Fibroblast of villous mesenchyme (primary cell): ENCODE measurements at places on chromosomes 12 and 14. TPM values are rescaled to one million over a fixed set of nuclear protein-coding genes. Genes with fewer than 3 reads are reported as not detected.

The MSI1 gene
- total RNA-seq, result not detected in 2 replicates

The SLC5A8 gene
- total RNA-seq, result not detected in 2 replicates

The NANOG gene
- total RNA-seq, result not detected in 2 replicates

The ASB2 gene
- 0.86 and 1.9 TPM in 2 replicates for total RNA-seq

The TAS2R20 gene
- total RNA-seq, result 5.2 and 5.5 TPM in 2 replicates

The KRT75 gene
- not detected in 2 replicates for total RNA-seq

The FAM222A gene
- 0.32 and 0.43 TPM in 2 replicates for total RNA-seq

The NINJ2 gene
- total RNA-seq, result 0.32 and 0.43 TPM in 2 replicates

The SLC25A47 gene
- total RNA-seq, result not detected in 2 replicates

The WNT1 gene
- not detected in 2 replicates for total RNA-seq

DNA sequence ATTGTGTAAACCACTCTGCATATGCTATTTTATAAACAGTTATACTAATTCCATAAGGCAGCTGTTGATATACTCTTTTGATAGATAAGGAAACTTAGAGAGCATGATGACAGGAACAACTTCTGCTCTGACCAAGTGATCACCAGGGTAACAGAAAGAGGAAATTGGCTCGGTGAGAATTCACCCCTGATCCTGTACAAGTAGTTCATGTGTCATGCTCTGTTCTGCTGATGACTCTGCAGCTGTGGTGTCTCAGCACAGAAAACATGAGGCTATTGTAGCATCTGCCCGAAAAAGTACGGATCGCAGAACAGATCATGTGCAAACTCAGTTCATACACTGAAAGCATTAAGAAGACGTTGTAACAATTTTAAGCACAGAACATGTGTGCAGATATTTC lies 345.0 kb downstream of the LRIG3 start:
- DNase-seq, result peak; percentile 77

GRCh38 chr12:49548822-49549648 lies 10.2 kb downstream of the KCNH3 start:
- DNase-seq, result peak; percentile 17

DNA sequence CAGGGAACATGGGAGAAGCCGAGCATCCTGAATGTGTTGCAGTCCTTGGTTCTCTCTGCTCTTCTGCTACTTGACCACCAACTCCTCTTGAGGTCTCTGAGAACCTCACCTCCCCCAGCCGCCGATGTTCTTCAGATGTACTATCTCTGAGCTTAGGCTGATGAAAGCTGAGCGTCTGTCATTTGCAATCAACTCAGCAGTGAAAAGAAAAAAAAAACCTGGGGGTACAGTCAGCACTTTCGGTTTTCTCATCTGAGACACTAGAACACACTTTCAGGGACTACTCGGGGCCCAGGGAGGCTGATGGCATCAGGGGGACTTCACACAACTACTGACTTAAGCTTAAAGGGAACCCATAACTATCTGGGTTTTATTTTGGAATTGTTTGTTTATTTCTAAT lies 9.6 kb upstream of the FLVCR2 start:
- DNase-seq, result no peak

GRCh38 chr14:30855345-30856037 lies 18.9 kb upstream of the COCH start:
- DNase-seq, result no peak

DNA sequence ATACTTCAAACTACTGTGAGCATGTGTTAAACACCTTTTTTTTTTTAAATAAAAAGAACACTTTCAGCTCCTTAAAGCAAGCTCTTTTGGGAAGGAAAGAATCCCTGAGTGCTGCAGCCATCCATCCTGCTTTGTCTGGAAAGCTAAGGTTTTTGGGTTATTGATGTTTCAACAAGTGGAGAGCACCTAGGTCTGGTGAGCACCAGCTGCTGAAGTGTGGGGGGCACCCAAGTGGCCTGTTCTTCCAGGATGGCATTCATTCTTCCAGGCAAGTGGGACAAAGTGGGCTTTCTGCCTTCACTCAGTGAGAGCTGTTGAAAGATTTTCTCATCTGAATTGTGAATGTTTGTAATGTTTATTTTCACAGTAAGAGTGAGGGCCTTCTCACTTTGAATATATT lies 49.9 kb downstream of the BORCS5 start:
- no peak for DNase-seq

- no peak for DNase-seq
These were observed 223.7 kb downstream of the ZFP36L1 start for GRCh38 chr14:68568907-68569897.

- no peak for DNase-seq
These were observed 32.0 kb downstream of the ERH start for GRCh38 chr14:69366069-69366468.

GRCh38 chr12:81778719-81779118 lies 19.6 kb upstream of the PPFIA2 start:
- DNase-seq, result no peak

- DNase-seq, result no peak
These were observed 114.7 kb downstream of the ANKS1B start for GRCh38 chr12:99870085-99870484.

- peak; percentile 70 for DNase-seq
These were observed 43.1 kb downstream of the HMGA2 start for GRCh38 chr12:65867394-65867793.

- peak; percentile 65 for DNase-seq
These were observed 195.7 kb downstream of the FBXL14 start for GRCh38 chr12:1398673-1399072.

DNA sequence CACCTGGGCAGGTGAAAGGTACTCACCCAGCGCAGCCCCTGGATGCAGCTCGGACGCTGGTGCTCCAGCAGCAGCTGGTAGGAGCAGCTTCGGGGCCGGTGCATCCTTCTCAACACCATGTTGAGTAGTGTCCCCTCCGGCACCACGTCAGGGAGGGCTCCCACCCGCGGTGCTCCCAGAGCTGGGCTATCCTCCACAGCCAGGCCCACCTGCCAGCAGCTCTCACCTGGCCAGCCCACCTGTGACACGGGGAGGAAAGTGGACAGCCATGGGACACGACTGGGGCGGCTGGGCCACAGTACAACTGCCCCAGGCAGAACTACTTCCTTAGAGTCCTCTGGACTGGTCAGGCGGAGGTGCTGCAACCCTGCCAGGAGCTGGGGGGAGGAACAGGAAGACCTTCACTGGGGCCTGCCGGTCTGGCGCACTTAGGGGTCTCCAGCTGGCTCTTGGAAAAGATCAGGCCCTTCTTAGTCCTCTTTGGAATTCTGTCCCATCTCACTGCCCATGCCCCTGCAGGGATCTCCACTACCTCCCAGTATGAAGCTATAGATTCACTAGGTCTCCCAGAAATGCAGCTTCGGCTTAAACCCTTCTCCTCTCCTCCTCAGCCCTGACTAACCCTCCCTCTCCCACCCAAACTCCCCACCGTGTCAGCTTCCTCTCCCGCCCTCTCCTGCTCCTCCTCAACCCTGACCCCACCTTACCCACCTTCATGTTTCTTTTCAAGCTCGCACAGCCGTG lies 668 bp downstream of the RAPGEF3 start:
- no peak for DNase-seq

DNA sequence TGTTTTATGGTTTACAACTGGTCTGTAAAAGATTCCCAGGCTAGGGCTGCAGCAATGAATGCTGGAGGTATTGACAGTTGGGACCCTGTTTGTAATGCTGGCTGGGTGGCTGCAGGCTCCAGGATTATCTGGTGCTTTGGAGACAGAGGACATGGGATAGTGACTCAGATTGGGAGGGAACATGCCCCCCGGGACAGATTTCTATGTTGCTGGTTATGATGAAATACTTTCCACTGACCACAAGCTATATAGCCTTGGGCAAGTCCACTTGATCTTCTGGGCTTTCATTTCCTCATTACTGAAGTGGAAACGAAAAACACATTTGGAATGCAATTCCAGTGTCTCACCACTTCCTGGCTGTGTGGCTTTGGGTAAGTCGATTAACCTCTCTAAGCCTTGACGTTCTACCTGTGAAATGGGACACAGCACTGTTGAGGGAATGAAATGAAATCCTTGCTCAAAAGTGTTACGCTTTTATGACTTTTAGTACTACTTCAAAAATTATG lies 6.3 kb upstream of the TPCN1 start:
- DNase-seq, result peak; percentile 99

DNA sequence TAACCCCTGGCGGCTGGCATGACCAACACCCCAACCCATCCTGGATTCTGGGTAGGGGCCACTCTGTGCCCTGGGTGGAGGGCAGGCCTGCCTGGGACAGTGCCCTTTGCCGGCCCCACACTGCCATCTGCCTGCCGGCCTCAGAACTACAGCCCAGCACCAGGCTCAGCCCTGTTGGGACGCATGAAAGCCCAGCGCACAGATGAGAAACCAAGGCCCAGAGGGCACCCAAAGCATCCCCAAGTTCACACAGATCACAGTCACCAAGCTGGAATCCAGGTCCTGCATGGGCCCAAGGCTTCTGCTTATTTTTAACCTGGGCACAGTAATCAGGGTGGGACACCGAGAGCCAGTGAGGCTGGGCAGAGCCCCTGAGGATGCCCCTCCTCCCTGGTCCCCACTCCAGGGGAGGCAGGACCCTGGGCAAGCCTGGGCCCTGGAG lies 26.2 kb downstream of the RFLNA start:
- peak; percentile 39 for DNase-seq

DNA sequence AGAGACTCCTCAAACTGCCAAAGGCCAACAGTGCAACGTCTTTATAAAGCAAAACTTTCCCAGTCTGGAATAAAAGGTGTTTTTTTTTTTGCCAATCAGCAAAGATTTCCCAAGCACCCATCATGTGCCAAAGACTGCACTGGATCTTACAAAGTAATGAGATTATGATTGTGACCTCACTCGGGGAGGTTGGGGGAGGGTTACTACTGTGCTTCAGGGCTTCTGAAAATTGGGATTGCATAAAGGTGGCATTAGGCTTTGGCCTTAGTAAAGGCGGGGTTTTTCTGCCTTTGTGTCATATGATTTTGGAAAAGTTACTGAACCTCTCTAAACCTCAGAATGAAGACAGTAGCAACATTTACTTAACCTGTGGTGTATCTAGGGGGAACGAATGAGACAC lies 233.8 kb downstream of the DACT1 start:
- DNase-seq, result no peak

GRCh38 chr12:47114481-47114892 lies 34.7 kb upstream of the AMIGO2 start:
- DNase-seq, result peak; percentile 37

- peak; percentile 48 for DNase-seq
These were observed 12.2 kb upstream of the FOXG1 start for GRCh38 chr14:28754209-28754985.

GRCh38 chr14:61153914-61154545 lies 127.1 kb downstream of the TMEM30B start:
- no peak for DNase-seq

GRCh38 chr12:108727868-108728735 lies 3.2 kb downstream of the CORO1C start:
- no peak for DNase-seq

DNA sequence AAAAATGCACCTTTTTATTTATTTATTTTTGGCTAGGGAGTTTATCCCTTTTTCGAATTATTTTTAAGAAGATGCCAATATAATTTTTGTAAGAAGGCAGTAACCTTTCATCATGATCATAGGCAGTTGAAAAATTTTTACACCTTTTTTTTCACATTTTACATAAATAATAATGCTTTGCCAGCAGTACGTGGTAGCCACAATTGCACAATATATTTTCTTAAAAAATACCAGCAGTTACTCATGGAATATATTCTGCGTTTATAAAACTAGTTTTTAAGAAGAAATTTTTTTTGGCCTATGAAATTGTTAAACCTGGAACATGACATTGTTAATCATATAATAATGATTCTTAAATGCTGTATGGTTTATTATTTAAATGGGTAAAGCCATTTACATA lies 14.9 kb upstream of the SNAPC1 start:
- DNase-seq, result no peak

DNA sequence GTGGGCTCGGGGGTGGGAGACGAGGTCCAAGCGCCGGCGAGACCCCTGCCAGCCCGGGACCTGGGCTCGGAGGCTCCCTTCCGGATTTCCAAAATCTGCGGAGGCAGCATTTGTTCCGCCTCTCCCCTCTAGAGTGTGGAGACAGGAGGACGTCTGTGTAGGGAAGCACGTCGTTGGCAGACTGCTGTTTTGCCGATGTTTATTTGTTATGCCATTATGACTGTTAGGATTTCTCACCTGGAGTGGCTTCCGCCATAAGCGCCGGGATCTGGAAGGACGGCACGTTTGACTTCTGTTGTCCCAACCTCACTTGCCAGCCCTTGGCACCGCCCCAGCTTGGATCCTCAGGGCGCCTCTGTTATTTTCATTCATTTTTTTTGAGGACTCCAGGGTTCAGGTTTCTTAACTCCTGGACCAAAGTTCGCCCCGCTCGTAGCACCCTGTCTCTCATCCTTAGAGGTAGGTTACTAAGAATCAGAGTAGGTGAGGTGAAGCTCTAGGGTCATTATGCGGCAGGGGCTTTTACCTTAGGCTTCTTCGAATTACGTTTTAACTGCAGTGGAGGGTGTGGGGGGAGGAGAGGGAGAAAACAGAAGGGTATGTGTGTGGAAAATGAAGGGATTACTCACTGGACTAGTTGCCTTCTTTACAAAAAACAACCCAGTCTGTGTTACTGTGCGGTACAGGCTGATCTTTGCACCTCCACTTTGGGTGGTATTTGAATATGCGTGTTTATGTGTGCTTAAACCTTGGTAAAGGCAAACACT lies 547 bp upstream of the PYGL start:
- DNase-seq, result peak; percentile 54
